OCI-LY7 (cell line): ENCODE measurements at places on chromosomes 2 and 18. TPM values are rescaled to one million over a fixed set of nuclear protein-coding genes. Genes with fewer than 3 reads are reported as not detected.

- DNase-seq: peak; percentile 10
Observed at GRCh38 chr2:118223511-118223991, 135.3 kb downstream of the INSIG2 start.

- DNase-seq: no peak
Observed at GRCh38 chr18:45871431-45872084, 46.1 kb downstream of the SIGLEC15 start.

GRCh38 chr18:65215865-65216466, 534.8 kb upstream of the CDH7 start:
- DNase-seq: no peak

- no peak for DNase-seq
Observed at GRCh38 chr2:46067501-46068305, 229.5 kb upstream of the EPAS1 start.

GRCh38 chr2:21318263-21318662, 194.5 kb downstream of the TDRD15 start:
- no peak for DNase-seq

GRCh38 chr18:1796636-1797035, 774.7 kb downstream of the METTL4 start:
- no peak for DNase-seq

- no peak for DNase-seq
Observed at GRCh38 chr2:217452928-217453327, 549.9 kb downstream of the TNS1 start.

The SCN3A gene
- total RNA-seq: 8.0 and 9.5 TPM in 2 replicates

The RTP5 gene
- total RNA-seq: not detected in 2 replicates

The PSMD1 gene
- 81.2 and 105 TPM in 2 replicates for total RNA-seq

The EML6 gene
- total RNA-seq: 310 and 338 TPM in 2 replicates

The CDH19 gene
- total RNA-seq: not detected in 2 replicates
